ENCODE measurements at places on chromosomes 12 and 14.
A peak's percentile ranks its signal among the peaks of the same experiment; 100 is the strongest.

- DNase-seq = peak; percentile 54
These were observed 16.0 kb downstream of the RPS6KL1 start for GRCh38 chr14:74906925-74907521.

DNA sequence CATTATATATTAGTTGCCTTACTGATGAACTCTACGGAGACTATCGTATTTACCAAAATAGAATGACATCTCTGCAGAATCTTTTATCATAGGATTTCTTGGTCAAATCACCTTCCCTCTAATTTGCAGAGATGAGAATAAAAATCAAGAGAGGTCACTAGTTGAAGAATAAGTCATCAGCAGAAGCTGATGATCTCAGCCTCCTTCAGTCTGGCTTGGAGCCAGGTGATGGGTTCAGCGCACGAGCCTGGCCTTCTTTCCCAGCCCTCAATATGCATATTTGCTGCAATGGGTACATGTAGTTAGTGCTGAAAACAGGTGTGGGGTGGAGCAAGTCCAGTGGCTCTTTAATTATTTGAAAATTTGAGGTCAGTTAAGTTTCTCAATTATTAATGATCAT is 19.2 kb upstream of the EMP1 start:
- DNase-seq = no peak

DNA sequence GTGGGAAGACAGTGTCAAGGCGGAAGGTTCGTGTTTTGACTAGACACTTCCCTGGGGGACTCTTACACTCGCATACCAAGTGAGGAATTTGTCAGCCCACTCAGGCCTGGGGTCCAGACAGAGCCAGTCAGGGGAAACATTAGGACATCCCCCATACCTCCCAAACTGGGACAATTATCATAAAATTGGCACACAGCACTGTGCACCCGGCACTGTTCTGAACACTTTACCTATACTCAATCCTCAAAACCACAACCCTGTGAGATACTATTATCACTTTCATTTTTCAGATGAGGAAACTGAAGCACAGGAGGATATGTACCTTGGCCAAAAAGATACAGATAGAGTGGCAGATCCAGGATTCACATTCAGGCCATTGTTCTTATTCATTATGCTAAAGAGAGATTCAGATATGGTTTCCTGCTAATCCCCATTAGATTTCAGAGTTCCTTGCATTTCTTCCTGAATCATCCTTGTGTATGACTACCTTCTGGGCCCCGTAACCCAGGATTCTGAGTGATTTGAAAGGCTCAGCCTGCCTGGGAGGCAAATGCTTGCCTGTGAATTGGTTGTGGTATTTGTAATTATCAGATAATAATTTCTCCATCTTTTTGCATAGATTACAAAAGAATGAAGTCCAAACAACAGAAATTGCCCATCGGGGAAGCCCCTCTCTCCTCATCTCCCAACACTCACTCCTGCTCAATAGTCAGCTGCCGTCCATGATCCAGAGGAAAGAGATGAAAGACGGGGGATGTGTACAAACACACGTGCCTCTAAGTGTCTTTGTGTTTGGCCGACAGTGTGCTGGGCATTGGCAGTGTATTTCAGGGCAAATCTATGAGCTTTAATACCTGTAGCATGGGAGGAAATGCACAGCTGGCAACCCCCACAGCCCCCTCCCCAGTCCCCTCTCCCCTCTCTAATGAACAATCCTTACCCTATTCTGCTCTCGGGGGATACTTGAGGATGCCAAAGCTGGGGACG is 4.6 kb downstream of the TAC3 start:
- DNase-seq = no peak

- no peak for DNase-seq
These were observed 743.5 kb downstream of the DIO2 start for GRCh38 chr14:79467835-79468234.

- no peak for DNase-seq
These were observed 126.4 kb downstream of the SCN8A start for GRCh38 chr12:51717326-51717925.

GRCh38 chr14:23378612-23379220 is 1.9 kb downstream of the CMTM5 start:
- DNase-seq = no peak

GRCh38 chr12:11804130-11804529 is 154.7 kb downstream of the ETV6 start:
- DNase-seq = no peak

DNA sequence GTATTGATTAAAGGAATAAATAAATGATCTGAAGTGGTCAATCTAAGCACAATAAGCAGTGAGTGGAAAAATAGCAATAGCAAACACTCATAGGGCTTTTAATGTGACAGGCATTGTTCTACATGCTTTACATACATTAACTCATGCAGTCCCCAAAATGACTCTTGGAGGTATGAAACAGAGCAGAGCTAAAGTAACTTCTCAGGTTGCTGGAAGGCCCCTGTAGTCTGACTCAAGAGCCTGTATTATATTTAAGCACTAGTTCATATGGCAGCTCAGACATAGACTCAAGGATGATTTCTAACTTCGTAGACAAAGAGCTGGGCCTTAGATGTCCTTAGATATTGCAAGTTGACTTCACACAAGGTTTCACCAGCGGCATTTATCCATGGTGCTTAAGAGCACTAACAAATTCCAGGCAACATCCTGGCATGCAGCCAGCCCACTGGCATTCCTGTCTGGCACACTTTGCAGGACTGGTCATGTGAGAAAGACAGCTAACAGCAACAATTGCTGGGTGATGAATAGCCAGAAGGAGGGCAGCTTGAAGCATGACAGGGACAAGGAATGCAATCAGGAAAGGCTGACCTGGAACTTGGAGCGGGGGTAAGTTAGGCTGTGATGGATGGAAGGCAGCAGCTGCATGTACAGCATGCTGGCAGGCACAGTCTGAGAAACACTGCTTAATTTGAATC is 22.9 kb upstream of the KTN1 start:
- DNase-seq = no peak

DNA sequence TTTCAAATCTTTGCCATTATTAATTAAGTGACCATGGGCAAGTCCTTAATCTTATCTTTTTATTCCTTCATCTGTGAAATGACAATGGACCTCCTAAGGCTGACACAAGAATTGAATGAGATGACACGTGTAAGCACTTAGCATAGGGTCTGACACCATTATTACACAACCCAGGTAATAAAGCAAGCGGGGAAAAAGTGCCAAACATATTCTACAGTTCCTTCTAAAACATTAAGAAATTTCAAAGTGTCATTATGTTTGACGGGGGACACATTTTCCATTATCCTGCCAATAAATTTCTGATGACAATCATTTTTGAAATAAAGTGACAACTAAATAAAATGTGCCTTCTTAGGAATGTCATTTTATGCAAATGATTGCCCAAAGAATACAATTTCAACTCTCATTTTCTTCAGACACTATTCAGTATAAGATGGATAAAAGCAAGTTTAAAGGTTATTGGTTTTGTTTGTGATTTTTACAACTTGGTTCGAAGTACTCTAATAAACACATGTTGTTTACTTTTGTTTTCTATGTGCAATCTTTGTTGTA is 3.0 kb downstream of the ANKS1B start:
- DNase-seq = no peak

DNA sequence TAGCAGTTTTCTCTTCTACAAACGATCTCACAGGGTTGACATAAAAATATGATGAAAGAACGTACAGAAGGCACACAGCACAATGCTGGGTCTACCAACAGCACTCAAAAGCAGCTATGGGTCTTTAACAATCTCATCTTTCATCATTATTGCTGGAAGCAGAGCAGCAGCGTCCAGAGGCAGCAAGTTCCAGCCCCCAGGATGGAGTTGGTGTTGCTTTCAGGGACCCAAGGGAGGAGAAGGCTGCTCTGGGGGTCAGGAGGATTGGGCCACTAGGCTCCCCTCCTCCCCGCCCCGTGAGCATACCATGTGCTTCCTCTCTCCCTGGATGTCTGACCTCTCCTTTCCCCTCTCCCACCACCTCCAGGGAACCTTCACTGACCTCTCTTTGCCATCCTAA is 13.3 kb downstream of the KCTD10 start:
- no peak for DNase-seq

- no peak for DNase-seq
These were observed 22.2 kb downstream of the COX8C start for GRCh38 chr14:93368996-93369712.

DNA sequence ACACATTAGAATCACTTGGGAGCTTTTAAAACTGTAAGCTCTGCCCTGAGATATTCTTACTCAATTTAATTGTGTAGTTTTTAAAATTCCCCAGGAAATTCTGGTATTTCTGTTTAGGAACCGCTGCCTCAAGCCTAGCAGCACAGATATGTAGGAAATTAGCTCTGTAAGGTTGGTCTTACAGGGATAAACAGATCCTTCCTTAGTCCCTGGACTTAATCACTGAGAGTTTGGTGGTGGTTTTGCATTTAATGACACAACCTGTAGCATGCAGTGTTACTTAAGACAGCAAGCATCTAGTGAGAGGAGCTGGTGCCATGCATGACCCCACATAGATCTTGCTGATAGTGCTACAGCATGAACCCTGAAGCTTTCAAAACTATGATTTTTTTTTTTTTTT is 19.9 kb upstream of the PAPLN start:
- no peak for DNase-seq

GRCh38 chr12:26821212-26821701 is 11.7 kb downstream of the ITPR2 start:
- no peak for DNase-seq

GRCh38 chr14:72790887-72791566 is 102.9 kb downstream of the DPF3 start:
- no peak for DNase-seq

DNA sequence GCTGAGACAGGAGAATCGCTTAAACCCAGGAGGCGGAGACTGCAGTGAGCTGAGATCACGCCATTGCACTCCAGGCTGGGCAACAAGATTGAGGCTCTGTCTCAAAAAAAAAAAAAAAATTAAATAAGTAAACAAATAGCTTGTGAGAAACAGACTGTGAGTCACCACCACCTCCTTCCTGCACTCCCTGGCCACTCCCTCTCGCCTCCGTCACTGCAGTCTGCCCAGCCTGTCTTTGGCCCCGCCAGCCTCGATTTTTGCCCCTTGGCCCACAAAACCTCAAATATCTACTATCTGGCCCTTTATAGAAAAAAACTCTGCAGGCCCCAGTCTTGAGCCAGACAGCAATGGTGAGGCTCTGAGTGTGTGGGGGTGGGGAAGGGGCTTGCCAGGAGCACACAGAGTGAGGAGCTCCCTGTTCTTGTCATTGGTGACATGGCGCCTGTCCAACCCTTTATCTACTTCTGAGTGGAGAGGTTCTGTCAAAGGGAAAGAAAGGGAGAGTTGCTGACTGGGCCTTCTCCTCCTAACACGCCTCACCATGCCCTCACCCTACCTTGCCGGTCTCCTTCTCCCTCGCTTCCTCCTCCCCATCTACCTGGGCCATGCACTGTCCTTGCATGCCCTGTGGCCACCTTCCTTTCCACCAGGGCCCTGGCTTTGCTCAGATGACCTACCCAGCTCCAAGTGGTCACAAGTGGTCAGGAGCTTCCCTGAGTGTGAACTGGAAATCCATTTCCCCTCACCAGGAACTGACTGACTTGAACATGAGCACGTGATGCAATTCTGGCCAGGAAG is 22.1 kb downstream of the LGMN start:
- peak; percentile 78 for DNase-seq

GRCh38 chr12:83826112-83826511 is 1086.5 kb downstream of the SLC6A15 start:
- peak; percentile 34 for DNase-seq

DNA sequence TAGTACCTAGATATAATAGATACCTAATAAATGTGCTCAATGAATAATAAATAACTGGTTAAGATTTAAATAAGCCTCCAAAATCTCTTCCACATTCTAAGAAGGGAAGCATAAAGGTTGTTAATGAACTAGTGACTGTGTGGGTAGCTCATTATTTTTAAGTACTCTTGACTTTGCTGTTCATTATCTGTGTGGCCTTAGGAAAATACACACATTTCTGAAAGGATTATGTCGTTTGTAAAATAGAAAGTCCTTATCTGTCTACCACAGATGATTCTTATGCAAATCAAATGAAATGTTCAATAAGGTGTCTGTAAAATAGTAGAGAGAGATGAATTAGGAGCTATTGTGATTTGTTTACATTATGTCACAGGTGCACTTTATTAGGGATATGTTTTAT is 119.5 kb downstream of the LRRK2 start:
- no peak for DNase-seq

- DNase-seq = no peak
These were observed 33.7 kb downstream of the FGFR1OP2 start for GRCh38 chr12:26971963-26972362.

- no peak for DNase-seq
These were observed 737.7 kb downstream of the DIO2 start for GRCh38 chr14:79473651-79474050.

- peak; percentile 3 for DNase-seq
These were observed 145.1 kb upstream of the DIO2 start for GRCh38 chr14:80356413-80356812.

- DNase-seq = no peak
These were observed 17.1 kb downstream of the GSC start for GRCh38 chr14:94752591-94753436.

- DNase-seq = no peak
These were observed 502.6 kb downstream of the DIO2 start for GRCh38 chr14:79708426-79709388.

DNA sequence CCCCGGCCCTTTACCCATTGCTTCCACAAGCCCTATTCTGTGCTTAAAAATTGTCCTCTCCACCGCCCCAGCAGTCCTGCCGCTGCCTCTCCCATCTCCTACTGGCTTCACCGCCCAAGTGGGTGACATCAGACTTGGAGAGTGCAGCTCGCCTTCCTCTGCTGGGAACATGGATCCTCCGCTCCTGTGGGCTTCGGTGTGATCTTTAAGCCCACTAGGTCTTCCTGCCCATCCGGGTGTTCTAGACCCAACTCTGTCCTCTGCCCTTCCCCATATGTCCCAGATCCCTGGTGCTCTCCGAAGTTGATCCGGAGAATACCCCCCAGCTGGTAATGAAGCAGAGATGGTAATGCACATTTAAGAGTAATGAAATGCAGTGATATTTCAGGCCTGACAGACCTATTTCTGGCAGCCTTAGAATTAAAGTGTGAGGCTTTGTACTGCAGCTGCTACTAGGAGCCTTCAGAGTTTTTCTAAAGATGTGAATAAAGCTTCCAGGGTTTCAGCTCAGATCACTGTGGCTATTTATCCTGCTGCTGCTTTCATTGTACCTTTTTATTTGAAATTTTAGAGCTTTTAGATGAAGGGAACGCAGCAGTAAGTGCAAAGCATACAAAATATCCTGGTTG is 22.9 kb upstream of the CTDSP2 start:
- DNase-seq = no peak
